ENCODE measurements at places on chromosomes 3 and 15. TPM values are rescaled to one million over a fixed set of nuclear protein-coding genes. Genes with fewer than 3 reads are reported as not detected.

DNA sequence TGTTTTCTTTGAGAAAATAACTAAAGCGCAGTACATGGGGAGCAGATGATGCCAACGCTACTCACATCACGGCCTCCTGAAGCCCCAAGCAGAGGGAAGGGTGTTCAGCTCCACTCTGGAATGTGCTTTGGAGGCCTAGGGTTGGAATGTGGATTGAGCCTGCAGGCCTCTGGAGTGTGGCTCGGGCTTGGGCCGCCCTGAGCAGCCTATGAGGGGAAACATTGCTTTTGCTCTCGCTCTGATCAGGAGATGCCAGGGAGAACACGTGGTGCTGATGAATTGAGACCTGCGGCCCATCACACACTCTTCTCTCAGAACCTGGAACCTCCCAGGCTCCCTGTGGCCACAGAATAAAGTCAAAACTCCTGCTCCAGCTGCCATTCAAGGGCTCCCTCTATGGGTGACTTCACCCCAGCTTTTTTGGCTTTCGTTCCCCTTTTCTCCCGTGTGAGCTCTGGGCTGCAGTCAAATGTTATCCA is 23.3 kb downstream of the CCDC13 start:
- no peak for DNase-seq

The TFDP2 gene
- 94.8 TPM for polyA plus RNA-seq

The SUCNR1 gene
- 0.78 TPM for polyA plus RNA-seq

The DNAH12 gene
- polyA plus RNA-seq = 1.1 TPM

The VGLL3 gene
- polyA plus RNA-seq = 9.3 TPM

The ZNF860 gene
- polyA plus RNA-seq = 3.2 TPM

All from left renal pelvis (tissue), 4 donors.